ENCODE measurements at places on chromosomes 1 and 21.

- DNase-seq: no peak
Observed at GRCh38 chr1:12711536-12711935, 4.4 kb upstream of the AADACL3 start.

- DNase-seq: no peak
Observed at GRCh38 chr21:38931291-38931690, 125.6 kb downstream of the ETS2 start.

- no peak for DNase-seq
Observed at GRCh38 chr1:247437551-247438505, 20.1 kb downstream of the OR2B11 start.

- DNase-seq: no peak
Observed at GRCh38 chr1:111723091-111723806, 15.9 kb downstream of the INKA2 start.

GRCh38 chr1:43372172-43372571 lies 4.4 kb upstream of the ELOVL1 start:
- no peak for DNase-seq

- no peak for DNase-seq
Observed at GRCh38 chr1:29574871-29575270, 338.5 kb downstream of the PTPRU start.

- peak; percentile 19 for DNase-seq
Observed at GRCh38 chr1:20430355-20431175, 55.4 kb downstream of the CAMK2N1 start.

DNA sequence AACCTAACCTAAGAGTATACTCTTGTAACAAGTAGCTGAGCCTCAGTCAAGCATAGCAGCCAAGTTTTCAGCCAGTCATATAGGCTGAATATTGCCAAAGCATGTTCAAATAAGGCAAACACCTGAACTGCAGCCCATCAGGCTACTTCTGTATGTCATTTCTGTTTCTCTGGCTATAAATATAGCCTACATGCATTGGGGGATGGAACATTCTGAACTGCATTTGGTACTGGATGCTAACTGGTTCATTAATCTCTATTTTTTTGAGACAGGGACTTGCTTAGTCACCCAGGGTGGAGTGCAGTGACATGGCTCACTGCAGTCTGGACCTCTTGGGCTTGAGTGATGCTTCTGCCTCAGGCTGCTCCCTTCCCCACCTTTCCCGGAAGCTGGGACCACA lies 37.3 kb downstream of the MAST2 start:
- DNase-seq: no peak

DNA sequence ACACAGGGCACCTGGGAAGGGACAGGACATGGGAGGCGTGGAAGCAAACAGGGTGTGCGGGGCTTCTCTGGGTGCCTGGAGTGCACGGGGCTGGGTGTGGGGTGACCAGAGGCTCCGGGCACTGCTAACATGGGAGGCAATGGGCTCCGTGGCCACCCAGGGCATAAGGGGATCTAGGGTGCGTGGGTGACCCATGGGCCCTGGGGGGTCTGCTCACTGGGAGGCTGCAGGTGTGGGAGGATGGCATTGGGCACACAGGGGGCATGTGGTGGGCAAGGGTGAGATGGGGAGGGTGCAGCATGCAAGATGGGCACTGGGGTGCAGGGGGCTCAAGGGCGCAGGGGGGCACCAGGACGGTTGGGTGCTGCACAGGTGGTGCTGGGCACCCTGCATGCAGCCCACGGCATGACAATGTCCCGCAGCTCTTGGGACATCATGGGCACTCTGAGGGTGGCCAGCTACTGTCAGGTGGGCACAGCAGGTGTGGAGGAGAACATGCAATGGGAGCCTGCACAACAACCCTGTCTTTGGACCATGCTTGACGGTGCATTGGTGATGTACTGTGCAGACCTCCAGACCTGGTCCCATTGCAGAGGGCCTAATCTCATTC lies 15.1 kb downstream of the TRIM11 start:
- no peak for DNase-seq

- no peak for DNase-seq
Observed at GRCh38 chr1:13703128-13703513, 3.1 kb downstream of the PRDM2 start.

DNA sequence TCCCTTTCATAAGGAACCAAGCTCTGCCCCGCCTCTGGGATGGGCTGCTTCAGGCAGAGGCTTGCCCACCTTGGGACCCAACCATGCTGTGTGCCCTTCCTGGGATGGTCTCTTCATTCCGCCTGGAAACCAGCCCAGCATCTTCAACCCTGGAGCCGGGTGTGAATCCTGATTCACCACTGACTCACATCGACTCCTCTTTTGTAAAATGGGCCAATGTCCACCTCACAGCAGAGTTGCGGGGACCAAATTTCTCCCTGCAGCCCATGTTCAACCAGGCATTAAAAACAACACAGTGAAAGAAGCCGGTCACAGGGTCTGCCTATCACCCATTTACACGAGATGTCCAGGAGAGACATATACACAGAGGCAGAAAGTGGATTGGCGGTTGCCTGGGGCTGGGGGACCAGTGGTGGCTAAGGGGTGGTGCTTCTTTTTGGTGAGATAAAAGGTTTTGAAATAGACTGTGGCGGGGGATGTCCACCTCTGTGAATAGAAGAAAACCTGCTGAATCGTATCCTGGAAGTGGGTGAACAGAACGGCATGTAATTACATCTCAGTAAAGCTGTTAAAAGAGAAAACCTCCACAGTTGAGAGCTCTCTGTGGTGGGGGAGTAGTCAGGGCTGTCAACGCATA lies 6.9 kb upstream of the GPR153 start:
- DNase-seq: no peak

GRCh38 chr1:166166329-166166697 lies 488 bp downstream of the FAM78B start:
- DNase-seq: no peak

DNA sequence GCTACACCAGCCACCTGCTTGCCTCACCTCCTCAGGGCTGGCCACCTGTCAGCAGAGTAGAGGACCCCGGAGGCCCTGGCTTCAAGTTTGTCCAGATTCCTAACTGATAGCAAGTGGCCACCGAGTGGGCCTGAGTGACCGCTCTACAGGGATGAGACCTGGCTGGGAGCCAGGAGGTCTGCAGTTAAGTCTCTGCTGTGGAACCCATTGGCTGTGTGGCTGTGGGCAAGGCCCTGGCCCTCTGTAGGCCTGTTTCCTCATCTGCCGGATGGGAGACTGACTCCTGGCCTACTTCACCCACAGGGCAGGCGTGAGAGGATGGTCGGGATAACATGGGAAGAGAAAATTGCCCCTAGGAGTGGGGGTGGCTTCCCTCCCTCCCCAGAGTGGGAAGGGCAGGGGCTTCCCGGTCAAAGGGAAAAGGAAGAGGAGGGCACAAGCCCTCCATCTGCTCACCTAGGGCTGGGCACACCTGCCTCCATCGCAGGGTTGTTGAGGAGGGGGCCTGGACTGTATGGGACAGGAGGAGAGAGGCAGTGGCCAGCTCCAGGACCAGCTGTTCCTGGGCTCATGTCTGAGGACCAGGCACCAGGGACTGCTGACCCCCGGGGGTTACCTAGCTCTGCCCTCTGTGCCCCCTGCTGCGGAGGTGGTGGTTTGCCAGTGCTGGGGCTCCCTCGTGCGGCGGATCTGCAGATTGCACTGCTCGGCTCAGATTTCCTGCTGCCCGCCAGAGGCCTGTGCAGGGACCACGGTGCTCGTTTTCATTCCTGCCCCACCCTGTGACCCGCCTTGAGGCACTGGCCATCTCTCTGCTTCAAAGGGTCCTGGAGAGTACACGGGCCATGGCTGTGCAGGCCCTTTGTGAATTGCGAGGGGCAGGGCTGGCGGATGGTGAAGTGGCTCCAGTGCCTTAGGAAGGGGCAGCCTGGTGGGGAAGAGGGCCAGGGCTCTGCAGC lies 9.1 kb upstream of the MTFR1L start:
- peak; percentile 82 for DNase-seq

DNA sequence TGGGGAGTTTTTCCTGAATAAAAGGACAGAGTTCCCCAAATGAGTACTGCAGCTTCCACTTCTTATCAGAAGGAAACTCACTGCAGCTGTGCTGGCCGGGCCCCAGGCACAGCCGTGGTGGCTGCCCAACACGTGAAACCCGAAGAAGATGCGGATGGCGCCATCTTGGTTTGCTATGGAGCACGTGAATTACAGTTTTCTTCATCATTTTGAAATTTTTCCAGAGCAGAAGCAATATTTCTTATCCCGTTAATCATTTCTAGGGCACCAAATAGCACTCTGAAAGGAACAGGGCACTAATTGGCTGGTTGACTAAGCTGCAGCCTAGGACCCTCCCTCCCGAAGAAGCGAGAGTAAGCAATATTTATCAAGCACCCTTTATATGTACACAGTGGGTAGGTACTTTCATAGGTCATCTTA lies 63.2 kb upstream of the EPS8L3 start:
- DNase-seq: no peak

DNA sequence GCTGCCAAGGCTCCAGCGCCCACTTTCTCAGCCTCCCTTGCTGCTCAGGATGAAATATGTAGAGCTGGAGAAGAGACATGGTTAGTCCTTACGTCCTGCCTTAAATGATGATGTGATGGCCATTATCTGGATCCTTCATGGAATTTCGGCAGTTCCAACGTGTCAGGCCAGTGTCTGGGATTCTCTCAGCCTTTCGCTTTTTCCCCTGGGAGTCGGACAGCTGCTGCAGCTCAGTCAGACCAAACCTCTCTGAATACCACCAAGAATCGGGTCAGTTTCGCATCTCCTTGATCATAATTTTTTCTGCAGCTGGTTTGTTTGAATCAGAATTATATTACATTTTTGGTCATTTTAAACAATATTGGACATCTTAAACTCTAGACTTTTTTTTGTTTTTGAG lies 22.3 kb upstream of the KLHDC8A start:
- DNase-seq: no peak

DNA sequence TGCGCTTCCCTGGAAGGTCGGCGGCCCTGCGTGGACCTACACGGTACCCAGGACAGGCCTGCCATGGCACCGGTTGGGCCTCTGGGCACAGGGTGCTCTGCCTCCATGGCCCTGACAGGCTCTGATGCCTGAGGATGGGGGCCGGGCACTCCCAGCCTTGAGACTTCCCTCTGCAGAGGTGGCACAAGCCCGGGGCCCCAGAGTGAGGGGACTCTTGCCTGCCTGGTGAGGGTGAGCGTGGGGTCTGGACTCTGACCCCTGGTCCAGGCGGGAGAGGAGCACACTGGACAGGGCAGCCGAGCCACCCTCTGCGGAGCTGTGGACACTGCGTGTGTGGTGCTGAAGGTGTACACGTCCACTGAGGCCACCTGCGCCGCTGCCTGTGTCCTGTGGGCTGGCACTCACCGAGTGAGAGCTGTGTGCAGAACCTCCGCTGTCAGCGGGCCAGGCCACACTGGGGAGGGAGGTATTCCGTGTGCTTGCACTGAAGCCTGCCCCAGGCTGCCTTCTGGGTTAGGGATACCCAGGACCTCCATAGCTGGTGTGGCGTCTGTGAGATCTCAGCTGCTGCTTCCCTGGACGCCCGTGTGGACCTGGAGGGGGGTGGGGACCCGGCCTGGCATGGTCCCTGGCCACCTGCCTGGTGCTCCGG lies 10.4 kb downstream of the SKI start:
- DNase-seq: no peak

DNA sequence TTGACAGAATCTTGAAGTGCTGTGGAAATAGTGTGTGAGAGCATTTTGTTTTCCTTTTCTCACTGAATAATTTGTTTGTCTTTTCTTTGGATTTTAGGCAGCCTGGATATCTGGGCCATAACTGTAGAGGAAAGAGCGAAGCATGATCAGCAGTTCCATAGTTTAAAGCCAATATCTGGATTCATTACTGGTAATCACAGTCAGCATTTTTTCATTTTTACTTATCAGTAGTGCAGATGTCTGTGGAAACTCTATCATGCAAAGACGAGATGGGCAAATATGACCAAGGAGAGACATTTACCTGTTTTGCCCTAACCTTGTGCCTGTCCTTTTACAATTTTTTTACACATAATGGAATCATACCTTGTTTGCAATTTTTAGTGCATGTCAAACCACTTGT lies 78.8 kb downstream of the ITSN1 start:
- no peak for DNase-seq
